ENCODE measurements at places on chromosomes 13 and 19. TPM values are rescaled to one million over a fixed set of nuclear protein-coding genes. Genes with fewer than 3 reads are reported as not detected.

DNA sequence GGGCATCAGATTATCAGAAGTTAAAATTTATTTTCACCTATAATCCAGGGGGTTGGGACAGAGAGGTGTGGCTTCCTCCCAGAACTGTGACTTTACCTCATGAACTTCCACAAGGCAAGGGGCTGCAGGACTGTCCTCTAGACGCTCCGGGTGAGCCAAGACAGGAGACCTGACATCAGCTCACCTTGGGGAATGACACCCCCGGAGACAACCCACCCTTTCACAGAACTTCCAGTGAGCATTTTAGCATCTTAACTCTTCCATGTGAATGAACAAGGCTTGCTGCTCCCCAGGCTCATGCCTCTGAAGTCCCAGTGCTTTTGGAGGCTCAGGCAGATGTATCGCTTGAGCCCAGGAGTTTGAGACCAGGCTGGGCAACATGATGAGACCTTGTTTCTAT is 29.4 kb upstream of the TFDP1 start:
- no peak for DNase-seq

GRCh38 chr19:40256512-40256911 is 28.6 kb downstream of the AKT2 start:
- DNase-seq, result no peak

DNA sequence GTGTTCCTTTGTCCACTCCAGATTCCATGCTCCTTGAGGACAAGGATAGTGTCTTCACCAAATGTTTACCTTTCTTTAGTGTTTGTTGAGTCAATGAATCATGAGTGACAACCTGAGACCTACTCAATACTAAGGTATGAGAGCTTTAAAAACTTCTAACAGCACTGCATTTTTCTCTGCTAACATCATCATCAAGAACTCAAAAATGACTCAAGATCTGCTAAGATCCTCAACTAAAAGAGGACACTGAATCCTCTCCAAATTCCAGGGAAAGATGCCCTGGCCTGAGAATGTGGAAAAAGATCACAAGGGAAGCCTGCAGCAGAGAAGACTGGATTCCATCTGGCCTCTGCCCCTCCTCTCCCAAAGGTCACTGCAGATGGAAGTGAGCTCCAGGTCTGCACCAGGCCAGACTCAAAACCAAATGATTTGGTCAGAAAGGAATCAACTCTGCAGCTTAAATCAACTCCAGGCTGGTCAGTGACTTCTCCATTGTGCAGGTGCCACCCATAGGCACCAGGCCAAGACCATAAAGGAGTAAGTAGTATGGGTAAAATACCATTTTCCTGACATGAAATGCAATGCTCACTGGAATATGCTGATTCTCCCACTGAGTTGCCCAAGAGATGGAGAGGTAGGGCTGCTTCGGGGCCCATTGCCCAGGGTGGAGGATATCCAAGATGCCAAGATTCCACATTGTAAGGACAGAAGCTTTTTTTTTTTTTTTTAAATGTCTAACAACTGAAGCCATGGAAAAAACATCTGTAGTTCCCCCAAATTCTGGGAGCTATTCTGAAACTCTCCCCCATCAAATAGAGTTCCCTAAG is 89.5 kb upstream of the DOCK9 start:
- no peak for DNase-seq

Gene FREM2
- total RNA-seq, result not detected

DNA sequence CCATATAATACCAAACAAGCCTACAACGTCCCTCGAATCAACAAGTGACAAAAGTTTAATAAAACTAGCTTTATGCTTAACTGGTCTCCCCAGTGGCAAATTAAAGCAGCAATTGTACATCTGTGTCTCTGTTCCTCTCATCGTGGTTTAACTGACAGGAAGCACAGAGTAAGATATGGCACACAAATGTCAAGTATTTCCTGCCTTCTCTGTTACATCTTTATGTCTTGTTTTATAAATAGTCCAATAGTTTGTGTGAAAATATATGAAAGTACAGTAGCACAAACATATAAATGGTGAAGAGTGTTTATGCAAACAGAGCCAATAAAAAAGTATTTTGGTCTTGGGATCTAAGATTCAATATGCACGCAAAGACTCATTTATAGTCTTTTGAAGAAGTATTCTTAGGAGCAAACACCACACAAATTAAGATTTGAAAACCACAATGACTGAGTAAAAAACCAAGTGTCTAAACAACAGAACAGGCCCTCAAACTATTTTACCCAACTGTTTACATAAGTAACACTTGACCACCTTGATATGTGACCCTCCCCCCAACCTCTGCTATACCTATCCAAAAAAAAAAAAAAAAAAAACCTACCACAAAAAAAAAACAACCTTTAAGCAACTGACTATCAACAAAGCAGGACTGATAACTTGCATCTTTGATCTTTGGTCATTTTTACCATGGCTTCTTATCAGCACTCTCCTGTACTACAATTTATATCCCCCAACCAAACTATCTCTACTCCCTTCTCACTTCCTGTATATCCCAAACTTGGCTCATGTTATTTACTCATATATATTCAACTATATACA is 14.0 kb downstream of the ELF1 start:
- DNase-seq, result peak; percentile 89

- DNase-seq, result no peak
Measured at GRCh38 chr19:4897146-4897545, 5.5 kb downstream of the ARRDC5 start.

Gene ZNF699
- total RNA-seq, result 7.8 TPM

Gene GPR12
- not detected for total RNA-seq

DNA sequence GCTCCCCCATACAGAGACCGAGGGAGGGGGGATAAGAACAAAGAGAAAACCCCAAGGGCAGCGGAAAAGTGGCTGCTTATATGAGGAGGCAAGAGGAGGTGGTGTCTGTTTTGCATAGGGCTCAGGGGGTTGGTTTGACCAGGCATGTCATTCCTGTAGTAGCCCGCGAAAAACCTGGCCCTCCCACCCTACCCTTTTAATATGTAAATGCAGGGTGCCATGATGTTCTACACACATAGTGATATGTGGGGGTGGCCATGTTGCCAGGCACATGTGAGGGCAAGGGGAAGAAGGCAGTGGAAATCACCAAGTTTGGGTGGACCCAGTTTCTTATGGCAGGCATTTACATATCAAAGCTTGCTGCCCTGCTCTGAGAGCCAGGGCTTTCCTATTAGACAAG is 203.5 kb upstream of the UBL3 start:
- no peak for DNase-seq

Gene B3GNT8
- 0.40 TPM for total RNA-seq

- DNase-seq, result no peak
Measured at GRCh38 chr13:50125304-50125553, 110.0 kb downstream of the KCNRG start.

Gene NLRP11
- total RNA-seq, result 112 TPM

Gene CNN1
- not detected for total RNA-seq

DNA sequence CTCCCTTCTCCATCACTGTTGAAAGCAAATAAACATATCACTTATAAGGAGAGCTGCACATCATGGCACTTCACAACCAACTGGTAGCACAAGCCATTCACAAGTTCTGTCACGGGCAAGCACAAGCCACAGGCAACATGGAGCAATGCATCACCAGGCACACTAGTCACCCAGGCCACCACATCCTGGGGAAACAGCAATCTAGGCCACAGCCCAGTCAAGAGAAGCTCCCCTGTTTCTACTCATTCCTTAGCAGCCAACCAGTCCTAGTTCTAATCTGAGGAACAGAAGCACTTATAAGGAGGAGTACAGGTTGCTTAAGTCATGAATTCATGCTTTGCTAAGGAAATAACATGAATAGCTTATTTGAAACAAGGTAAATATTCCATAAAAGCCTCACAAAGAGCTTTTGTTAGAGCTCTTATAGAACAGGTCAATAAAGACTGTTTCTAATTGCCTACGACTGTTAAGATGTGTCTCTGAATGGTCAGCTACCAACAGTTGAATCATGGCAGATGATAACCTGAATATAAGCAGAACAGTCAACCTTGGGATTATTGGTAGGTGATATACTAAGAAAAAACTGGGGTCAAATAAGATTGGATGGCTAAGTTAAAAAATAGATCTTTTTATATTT is 169.0 kb downstream of the TBC1D4 start:
- no peak for DNase-seq

Gene KASH5
- total RNA-seq, result 19.4 TPM

DNA sequence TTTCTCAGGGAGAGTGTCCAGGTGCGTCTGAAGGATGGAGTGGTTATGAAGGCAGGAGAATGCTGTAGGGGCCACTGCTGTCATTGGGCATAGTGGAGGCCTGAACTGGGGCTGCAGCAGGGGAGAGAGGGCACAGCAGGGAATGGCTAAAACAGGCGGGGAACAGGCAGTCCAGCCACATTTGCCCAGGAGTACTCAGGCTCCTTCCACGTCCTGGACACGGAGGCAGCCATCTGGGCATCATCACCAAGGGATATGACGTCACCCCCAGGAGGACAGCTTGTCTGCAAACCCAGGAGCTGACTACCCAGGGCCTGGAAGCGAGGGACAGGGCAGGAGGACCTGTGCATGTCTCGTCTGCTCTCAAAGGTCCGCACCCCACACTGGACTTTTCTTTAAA is 22.2 kb downstream of the VSTM2B start:
- DNase-seq, result no peak

DNA sequence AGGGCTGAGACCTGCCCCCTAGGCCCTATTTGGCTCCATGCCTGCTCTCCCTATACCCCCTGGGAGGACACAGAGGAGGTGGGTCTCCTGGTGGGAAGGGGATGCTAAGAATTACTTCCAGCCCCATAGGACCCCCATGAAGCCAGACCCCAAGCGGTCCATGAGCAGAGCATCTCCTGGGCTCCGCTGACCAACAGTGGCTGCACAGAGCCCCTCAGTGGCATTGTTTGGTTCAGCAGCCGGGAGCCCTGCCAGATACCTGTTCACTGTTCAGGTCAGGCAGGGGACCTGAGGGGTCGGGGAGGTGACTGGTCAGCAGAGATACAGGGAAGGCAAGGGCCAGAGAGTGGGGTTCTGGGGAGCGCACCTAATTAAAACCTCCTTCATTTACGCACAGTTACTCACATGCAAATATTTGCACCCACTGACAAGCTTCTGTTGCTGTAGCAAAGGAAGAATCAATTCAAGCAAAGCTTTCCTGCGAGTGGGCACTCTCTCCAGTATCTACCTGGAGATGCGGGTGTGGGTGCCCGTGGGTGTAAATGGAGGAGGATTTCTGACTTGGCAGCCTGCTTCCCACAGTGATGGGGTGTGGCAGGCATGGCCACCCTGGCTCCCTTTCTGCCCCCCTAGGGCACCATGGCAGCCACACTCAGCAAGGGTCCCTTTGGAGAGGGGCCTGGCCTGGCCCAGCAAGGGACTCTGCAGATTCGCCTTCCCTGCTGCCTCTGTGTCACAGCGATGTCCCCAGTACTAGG is 83.5 kb downstream of the CHST8 start:
- no peak for DNase-seq

DNA sequence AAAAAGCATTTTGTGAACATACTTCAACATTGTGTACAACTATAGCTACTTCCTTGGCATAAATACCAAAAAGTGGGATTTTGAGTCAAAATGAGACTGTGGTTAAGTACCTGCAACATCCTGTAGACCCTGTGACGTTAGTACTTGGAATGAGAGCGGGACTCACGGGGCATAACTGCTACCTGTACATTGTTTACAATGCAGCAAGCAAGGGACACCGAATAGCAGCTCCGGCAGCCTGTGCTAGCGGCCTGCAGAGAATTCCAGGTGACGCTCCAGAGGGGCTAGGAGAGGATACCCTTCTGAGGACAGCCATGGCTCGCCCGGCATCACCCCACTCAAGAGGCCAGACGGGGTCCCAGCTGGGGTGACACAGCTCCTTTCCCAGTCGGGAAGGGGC is 824 bp upstream of the ZNF331 start:
- DNase-seq, result no peak

Gene CLEC11A
- total RNA-seq, result 4.2 TPM

Gene NDUFA11
- 248 TPM for total RNA-seq

- DNase-seq, result peak; percentile 35
Measured at GRCh38 chr19:13149628-13150186, 468 bp downstream of the STX10 start.

DNA sequence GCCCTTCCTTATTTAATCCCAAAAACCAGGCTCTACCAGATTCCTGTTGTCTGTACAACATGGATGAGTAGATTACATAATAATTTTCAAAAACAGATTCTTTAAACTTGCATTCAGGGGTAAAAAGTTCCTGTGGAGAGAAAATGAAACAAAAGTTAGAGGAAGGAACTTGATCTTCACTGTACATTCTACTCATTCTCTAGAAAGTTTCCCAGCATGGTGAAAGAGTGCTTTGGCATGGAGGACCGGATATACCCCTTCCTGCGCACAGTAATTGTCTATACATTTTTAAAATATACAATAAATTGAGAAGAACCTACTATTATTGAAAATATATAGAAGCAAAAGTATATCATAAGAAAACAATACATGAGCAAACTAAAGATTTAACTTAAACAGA is 274.2 kb downstream of the ITGBL1 start:
- DNase-seq, result no peak

Gene ZNF536
- 0.30 TPM for total RNA-seq

DNA sequence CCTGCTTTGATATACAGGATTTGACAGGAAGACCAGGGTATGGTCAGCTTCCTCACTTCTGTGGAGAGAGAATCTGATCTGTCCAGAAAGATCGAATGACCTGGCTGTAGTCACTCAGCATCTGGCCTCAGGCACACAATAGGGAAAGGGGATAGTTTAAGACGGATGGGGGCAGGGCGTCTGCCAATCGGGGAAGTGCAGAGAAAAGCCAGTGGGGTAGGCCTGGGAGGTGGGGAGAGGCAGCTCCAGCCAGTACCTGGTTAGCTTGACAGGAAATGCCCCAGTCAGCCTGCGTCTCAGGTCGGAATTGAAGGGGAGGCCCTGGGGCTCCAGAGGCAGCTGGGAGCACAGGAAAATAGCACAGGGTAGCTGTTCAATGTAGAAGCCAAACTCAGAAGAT is 12.4 kb downstream of the ZNF444 start:
- no peak for DNase-seq

Gene HOOK2
- 29.4 TPM for total RNA-seq

Gene C5AR2
- total RNA-seq, result 2.6 TPM

Gene WDR88
- not detected for total RNA-seq

GRCh38 chr13:41590122-41590521 is 132.8 kb downstream of the RGCC start:
- DNase-seq, result no peak

DNA sequence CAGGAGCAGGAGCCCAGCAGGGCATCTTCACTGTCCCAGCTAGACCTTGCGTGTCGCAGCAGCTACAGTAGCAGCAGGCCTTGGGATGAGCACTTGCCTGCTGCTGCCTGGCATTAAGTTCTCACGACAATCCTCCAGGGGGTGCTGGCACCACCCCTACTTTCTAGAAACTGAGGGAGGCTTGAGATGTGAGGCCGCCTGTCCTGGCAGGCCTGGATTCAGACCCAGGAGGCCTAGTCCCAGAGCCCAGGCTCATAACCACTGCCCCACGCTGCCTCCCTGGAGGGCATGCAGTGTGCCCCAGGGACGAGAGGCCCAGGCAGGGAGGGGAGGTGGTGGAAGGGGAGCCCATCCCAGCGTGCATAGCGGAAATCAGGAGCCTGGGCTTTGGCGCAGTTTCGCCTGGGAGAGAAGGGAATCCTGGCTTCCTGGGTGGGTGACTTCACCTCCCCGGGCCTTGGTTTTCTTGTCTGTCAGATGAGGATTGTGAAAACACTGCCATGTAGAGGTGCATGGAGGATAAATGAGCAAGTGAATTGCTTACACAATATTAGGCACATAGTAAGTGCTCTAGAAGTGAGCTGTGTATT is 26.1 kb downstream of the PPP5C start:
- no peak for DNase-seq
